Left cardiac atrium (tissue), 4 donors: ENCODE measurements at places on chromosomes 7 and 10. TPM values are rescaled to one million over a fixed set of nuclear protein-coding genes. Genes with fewer than 3 reads are reported as not detected.

Gene EPHA1
- 0.71 TPM for total RNA-seq

Gene C10orf88
- 7.5 TPM for total RNA-seq

Gene DMTF1
- total RNA-seq, result 31.7 TPM

Gene AKAP9
- 37.4 TPM for total RNA-seq

Gene CPA2
- 0.38 TPM for total RNA-seq
